ENCODE measurements at places on chromosomes 4 and X.

GRCh38 chrX:151697522-151697921, 2.3 kb downstream of the PRRG3 start:
- no peak for DNase-seq

- DNase-seq: no peak
Measured at GRCh38 chr4:119731146-119731742, 102.6 kb upstream of the PDE5A start.

DNA sequence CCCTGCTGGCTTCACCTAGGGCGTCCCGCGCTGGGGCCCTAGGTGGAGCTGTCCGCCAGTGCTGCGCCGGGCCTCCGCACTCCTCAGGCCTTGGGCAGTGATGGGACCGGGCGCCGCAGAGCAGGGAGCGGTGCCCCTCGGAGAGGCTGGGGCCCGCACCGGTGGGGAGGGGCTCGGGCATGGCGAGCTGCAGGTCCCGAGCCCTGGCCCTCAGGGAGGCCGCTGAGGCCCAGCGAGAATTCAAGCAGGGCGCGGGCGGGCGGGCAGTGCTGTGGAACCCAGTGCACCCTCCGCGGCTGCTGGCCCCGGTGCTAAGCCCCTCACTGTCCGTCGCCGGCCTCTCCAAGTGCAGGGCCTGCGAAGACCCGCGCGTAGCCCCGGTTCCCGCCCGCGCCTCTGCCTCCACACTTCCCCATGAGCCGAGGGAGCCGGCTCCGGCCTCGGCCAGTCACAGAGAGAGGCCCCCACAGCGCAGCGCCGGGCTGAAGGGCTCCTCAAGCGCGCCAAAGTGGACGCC, 565.1 kb upstream of the NDST4 start:
- DNase-seq: no peak

GRCh38 chrX:67346667-67347066, 197.2 kb upstream of the AR start:
- DNase-seq: no peak

DNA sequence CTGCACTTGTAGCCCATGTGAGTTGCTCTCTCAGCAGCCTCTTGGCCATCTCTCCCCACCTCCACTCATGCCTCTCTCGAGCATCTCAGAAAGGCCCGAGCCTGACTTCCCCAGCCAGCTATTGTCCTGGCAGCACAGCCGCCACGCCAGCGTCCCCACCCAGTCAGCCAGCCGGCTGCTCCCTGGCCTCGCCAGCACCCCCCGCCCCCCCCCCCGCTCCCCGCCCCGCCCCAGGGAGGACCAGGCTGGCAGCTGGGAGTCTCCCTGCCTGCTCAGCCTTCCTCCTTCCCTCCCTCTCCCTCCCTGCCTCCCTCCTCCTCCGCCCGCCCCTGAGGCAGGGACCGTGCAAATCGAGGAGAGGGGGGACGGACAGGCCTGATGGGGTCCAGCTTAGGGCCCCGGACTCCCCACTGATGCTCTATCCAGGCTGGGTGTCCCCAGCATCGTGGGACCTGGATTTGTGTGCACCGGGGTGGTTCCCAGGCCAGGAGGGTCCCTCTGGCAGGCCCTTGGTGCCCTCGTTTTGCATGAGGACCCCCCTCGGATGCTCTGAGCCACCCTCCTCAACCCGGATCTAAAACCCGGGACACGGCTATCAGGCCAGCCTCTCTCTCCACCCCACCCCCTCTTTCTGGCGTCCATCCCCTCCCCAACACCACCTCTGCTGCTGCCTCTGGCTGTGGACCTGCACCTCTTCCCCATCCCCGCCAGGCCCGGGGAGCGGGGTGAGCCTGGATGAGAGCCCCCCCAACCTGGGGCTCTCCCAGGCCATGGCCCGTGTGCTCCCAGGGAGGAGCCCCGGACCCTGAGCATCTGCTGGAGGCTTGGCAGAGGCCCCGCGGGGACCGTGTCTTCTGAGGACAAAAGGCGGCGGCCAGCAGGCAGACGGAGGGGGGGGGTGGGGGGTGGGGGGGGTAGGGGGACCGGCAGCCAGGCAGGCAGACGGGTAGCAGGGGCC, at the start of gene GPR173:
GPR173 (plus strand) TSS at position 621 of the 958 bp plus-strand sequence. CDS start 27,833 bp downstream, outside the sequence.
- no peak for DNase-seq

DNA sequence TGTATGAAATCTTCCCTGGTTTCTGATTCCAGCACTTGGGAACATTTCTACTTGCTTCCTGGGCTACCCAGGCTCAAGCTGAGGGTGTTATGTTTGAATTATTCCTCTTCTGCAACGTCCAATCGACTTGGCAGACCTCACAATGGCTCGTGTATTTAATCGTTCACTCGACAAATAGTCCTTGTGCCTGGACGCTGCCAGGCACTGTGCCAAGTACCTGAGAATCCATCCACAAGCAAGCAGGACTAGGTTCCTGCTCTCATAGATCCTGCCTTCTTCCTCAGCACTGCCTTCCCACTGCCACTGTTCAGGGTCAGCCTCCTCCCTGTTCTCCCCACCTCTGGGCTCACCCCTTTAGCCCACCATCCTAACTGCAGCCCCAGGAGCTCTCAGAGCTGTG, 113.3 kb downstream of the EFNB1 start:
- no peak for DNase-seq

DNA sequence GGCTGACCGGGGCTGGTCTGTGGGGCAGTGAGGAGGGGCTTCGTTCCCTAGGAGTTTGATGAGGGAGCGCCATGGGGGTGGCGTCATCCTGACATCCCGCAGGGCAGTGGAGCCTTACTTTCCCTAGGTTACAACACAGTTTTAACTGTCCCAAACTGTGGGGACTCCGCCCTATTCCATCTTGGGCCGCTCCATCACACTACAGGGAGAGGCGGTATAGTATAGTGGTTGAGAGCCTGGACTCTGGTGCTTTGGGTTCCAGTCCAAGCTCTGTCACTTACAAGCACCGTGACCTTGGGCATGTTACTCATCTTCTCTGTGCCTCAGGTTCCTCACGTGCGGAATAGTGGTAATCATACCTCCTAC, 44.2 kb downstream of the ZNF185 start:
- DNase-seq: no peak

- DNase-seq: no peak
Measured at GRCh38 chrX:3465017-3465416, 118.6 kb upstream of the MXRA5 start.

GRCh38 chr4:185683222-185683621, 128.8 kb downstream of the SORBS2 start:
- DNase-seq: no peak

- no peak for DNase-seq
Measured at GRCh38 chrX:29130905-29131304, 543.7 kb downstream of the IL1RAPL1 start.

- DNase-seq: no peak
Measured at GRCh38 chr4:70703619-70704214, 15.4 kb downstream of the UTP3 start.

DNA sequence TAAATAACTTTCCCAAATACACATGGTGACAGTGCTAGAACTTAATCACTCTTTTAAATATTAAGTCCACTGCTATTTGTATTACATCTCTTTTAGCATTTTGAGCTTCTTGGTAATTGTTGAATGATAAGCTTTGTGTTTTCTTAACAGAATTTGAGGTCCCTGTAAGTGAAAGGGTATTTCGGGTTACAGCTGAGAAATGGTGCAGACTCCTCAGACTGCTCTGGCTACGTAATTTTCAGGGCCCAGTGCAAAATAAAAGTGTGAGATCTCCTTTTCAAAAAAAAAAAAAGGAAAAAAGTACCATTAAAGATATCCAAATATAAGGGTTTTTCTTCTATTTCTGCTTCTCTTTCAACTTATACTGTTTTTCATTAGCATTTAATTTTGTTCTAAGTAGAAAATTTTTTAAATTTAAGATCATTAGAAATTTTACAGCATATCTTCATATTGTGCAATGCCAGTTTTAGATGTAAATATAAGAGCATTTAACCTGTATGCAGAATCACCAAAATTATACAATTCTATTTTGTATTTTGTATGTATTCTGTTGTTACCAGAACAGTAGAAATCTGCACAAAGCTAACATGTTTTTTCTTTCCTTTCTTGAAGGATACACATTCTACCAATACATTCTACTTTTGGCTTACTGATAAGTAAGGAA, 33.6 kb upstream of the FGF5 start:
- DNase-seq: no peak

DNA sequence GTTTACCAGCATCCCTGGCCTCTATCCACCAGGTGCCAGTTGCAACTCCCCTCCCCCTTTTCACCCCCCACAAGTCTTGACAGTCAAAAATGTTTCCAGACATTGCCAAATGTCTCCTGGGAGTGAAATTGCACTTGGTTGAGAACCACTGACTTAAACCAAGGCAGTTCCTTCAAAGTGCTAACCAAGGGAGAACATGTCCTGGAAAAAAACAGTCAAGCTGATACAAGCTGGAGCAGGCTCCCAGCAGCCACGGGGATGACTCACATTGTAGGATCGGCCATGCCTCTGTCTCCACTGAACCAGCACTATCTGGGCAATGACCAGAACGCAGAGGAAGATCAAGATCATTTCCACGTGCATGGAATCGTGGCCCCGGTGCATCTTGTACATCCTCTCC, 11.4 kb downstream of the RNF175 start:
- DNase-seq: no peak

Measured in stimulated activated CD4-positive, alpha-beta T cell treated with anti-CD3 and anti-CD28 coated beads, Interleukin-4, amount 100 ng/mL, for 48 hours (primary cell).